Activated CD4-positive, alpha-beta T cell treated with anti-CD3 and anti-CD28 coated beads, Interleukin-2, amount 50 U/mL, for 48 hours (primary cell): ENCODE measurements at places on chromosomes 12 and 14.

GRCh38 chr12:48005001-48005749 lies 899 bp upstream of the COL2A1 start:
- DNase-seq = no peak

DNA sequence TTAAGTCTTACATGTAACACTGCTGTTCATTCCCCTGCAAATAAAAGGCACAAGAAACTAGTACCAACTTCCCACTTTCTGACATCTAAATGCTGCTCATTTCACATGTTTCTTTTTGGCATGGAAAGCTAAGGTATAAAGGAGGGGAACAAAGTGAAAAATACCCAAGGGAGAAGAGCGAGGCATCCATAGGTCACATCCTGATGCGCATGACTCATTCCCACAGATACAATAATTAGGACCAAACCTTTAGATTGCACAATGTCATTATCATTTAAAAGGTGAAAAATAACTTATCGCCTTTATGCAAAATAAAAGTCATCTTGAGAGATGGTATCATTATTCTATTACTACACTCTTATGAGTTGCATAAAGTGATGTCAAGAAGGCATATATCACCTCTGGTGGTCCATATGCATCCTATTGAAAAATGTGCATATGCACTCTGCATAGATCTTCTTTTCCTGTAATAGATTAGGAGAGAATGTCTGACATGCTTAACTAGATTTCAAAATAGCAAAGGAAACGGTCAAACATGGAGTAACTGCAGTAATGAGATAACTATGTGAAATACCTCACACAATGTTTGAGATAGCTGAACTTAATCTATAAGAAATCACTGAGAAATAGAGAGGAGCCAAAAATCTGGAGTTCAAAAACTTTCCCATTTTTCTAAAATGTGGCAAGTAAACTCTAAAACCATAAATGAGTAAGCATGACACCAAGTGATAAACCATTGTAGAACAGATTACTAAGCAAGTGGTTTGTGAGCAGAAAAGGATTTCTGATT lies 382.5 kb upstream of the TMTC1 start:
- no peak for DNase-seq

DNA sequence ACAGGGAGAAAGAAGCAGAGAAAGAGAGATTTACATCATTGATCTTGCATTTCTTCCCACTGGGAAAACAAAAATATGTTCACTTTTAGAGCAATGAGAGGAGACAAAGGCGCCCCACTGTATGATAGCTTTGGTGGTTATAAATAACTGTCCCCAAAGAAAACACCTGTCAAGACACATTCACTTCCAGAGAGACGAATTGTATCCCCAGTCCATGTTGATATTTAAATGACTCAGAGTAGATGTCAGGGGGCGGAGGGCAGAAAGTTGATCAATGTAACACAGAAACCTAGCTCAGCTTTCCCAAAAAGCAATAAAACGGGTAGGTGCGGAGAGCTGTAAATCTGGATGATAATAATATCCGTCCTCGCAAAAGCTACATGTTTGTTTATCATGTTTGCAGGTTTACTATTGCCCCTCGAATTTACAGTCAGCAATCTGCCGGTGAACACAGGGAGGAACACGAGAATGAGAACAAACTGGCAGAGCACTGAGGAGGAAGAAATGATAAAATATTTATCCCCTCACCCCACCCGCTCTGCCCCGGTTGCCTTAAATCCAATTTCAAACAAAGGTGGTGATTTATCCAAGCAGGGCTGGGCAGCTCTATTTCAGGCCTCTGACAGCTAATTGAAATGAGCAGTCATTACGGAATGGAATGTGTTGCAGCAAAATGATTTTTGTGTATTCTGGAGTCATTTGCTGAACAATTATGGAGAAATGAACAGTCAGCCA lies 84.4 kb downstream of the CMKLR1 start:
- no peak for DNase-seq

- no peak for DNase-seq
Measured at GRCh38 chr12:112168561-112168971, 43.2 kb downstream of the TRAFD1 start.

GRCh38 chr14:71328183-71328582 lies 420.9 kb downstream of the PCNX1 start:
- no peak for DNase-seq

DNA sequence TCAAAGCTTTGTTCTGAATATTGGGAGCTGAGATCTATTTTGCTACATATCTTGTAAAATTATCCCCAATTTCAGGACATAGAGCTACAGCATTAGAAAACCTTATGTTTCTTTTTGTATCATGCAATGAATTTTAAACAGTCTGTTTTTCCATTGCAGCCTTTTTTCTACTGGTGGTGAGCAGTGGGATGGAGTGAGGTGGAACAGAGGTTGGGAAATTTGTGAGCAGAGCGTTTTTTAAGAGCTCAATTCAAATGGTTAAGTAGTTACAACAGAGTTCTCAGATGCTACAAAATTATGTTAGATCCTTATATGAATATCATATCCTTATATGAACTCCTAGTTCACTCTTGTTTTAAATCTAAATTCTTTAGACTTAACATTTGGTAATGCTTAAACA lies 139.0 kb upstream of the PLEKHG7 start:
- no peak for DNase-seq

DNA sequence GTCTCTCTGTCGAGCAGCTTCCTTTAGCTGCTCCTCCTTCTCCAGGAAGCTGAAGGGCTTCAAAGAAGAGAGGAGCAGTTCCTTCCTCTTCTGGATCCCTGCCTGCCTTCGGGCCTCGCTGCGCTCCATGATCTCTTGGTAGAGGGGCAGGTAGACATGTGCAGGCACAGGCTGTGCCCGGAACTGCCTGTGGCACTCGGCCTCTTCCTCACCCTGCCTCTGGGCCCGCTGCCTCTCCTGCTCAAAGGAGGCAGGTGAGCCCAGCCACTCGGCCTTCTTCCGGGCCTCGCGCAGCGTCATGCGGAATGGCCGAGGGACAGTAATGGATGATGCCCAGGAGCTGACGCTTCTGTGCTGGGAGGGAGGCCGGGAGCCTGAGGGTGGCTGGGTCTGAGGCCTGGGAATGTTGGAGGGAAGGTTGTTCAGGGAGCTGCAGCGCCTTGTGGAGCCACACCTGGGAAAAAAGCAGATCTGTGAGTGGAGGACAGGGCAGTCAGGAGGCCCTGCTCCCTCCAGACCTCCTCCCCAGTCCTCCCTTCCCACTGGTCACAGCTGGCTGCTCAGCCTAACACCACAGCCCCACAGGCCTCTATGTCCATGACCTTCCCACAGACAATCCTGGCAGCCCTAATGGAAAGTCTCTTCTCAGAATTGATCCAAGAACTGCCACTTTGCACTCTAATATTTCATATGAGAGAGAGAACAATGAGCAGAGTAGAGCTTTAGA lies 5.3 kb downstream of the FAM161B start:
- no peak for DNase-seq

- no peak for DNase-seq
Measured at GRCh38 chr12:93256256-93256969, 121.3 kb upstream of the NUDT4 start.

DNA sequence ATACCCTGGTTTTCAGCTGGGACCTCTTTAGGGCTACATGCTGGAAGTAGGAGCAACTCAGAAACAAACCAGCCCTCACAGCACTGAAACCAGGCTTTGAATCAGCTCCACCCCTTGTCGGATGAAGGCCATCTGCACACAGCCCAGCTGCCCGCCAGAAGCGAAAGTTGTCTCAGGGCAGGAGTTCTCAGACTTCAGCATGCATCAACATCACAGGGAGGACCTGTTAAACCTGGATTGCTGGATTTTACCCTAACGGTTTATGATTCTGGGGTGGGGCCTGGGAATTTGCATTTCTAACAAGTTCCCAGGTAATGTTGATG lies 10.9 kb downstream of the SYNDIG1L start:
- DNase-seq = no peak

GRCh38 chr12:40110586-40110985 lies 4.7 kb upstream of the SLC2A13 start:
- no peak for DNase-seq

- DNase-seq = no peak
Measured at GRCh38 chr12:30785630-30786029, 30.9 kb upstream of the CAPRIN2 start.

DNA sequence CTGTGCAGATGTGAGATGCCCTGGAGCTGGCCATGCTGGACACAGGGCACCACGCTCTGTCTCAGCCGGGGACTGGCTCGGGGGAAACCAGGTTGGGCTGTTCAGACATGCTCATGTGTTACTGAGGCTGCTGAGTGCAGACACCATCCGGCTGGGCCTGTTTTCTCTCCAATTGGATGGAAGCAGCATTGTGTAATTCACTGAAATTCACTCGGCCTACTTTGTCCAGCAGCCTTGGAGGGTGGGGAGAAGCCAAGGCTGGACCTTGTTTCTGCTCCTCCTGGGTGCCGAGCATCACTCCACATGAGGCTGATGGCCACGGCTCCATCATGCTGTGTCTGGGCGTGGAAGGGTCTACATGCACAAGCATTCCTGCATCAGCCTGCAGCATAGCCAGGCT lies 130.7 kb downstream of the SMOC1 start:
- no peak for DNase-seq

DNA sequence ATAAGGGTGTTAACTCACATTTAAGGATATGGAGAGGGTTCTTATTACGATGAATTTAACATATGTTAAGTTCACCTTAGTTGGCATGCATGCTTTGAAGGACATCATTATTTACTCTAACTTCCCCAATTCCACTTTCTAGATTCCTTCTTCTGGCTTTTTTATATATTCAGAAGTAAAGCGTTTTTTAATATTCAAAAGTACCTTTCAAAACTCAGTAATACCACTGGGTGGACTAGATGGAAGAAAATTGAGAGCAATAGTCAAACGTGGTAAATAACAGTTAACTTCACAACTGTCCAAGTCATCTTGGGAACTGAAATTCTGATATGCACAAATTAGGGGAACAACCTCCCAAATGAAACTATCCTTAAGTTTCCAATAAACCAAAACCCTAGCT lies 9.1 kb downstream of the SINHCAF start:
- DNase-seq = no peak

DNA sequence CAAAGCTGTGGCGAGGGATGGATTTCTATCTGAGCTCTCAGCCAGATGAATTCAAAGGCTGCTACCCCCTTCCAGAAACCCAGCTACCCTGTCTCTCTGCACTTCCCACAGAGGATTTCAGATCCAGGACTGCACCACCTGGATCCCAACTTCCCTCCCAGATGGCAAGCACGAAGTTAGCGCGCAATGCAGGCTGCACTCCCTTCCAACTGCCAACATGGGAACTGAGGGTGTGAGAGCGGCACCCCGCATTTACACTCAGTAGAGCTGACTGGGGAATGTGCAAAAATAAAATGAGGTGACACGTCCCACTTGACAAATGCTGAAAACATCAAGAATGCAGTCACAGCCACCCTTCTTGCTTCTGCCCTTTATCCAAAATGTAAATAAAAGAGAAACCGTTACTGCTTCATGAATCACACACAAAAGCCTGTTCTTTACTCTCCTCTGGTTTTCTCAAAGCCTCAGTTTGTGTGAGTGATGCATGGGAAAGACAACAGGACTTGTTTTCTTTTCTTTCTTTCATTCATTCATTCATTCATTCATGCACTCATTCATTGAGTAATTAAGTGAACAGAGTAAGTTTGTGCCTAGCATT lies 85.7 kb downstream of the ITPK1 start:
- DNase-seq = no peak

DNA sequence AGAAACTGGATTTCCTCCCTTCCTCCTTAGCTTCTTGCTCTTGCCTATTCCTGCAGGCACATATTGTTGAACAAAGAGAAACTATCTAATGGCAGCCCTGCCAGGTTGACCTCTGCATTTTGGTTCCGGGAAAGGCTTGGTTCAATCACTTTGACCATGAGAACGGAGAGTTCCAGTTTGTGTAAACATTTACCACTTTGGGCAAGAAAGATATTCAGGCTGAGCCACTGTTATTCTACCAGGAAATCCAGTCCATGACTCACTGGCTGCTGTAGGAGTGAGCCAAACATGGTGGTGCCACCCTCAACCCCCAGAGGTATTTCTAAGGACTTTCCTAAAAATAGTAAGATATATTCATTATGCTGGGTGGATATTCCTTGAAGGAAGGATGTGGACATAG lies 242.2 kb upstream of the OR4E1 start:
- DNase-seq = no peak

DNA sequence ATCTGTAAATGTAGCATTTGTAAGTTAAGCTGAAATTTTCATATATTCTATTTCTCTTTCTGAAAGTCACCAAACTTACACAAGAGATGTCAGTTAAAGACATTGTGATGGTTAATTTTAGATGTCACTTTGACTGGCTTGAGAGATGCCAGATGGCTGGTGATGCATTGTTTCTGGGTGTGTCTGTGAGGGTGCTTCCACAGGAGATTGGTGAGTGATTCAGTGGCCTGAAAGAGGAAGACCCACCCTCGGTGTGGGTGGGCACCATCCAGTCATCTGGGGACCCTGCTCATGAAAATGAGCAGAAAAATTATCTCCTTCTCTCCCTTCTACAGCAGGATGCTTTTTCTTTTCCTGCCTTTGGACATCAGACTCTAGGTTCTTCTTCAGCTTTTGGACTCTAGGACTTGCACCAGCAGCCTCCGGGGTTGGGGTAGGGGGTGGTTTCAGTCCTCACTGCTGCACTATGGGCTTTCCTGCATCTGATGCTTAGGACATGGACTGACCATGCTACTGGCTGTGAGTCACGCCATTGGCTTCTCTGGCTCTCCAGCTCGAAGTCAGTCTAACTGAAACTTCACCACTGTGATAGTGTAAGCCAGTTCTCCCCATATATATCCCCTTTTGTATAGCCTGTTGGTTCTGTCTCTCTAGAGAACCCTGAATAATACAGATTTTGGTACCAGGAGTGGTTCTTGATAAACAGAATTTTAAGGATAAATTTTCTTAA lies 20.9 kb downstream of the PDE6H start:
- no peak for DNase-seq

DNA sequence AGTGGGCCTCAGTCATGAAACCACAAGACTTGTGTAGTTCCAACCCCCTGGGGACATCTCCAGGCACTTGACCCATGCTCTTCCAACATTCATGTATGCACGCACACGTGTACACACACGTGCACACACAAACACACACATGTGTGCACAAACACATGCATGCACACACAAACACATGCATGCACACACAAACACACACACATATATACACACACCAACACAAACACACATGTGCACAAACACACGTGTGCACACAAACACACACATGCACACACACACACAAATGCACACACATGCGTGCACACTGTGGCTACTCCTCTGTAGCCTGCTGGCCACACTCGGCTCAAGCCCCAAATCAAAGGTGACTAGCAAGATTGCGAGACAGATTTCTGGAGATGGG lies 22.8 kb downstream of the BDKRB2 start:
- no peak for DNase-seq
